Lung (tissue), 17 donors: ENCODE measurements at places on chromosomes 5 and 9. TPM values are rescaled to one million over a fixed set of nuclear protein-coding genes. Genes with fewer than 3 reads are reported as not detected.

Gene LIX1
- not detected for total RNA-seq

Gene LTC4S
- total RNA-seq, result 4.0 TPM

Gene NMRK1
- total RNA-seq, result 27.5 TPM

Gene CATSPER3
- total RNA-seq, result 0.61 TPM
